Cardiac muscle cell (in vitro differentiated cells and primary cell): ENCODE measurements at places on chromosomes 5 and 9.

- DNase-seq, result no peak
These were observed 269.4 kb downstream of the CWC27 start for GRCh38 chr5:65037831-65038815.

DNA sequence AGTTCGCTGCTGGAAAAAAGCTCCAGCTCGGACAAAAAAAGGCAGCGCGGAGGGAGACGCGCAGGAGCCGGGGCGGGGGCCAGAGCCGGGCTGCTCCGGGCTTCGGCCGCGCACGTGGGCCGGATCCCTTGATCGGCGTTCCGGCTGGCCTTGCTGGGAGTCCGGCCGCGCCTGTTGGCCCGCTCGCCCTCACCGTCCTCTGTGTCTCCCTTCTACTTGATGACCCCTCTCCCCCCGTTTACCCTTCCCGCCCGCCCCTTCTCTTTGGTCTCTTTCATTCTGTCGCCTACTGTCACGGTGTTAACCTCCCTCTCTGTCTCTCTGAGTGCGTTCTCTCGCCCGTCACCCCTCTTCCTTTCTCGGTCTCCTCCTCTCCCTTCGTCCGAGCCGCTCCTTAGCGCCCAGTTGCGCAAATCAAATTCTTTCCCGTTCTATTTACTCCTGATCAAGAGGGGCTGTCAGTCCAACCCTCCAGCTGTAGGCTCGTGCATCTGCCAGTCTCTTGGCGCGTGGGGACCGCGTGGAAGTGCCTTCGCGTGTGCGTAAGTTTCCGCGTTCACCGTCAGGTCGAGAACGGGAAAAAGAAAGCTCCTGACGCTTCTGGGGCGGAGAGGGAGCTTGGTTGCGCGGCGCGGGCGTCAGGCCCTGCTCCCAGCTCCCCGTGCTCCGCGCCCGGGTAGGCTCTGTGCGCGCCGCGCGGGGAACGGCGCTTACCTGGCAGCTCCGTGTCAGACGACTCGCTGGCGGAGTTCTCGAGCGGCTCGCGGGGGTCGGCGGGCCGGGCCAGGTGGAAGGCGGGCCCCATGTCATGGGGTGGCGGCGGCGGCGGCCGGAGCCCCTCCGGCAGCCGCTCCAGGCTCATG is 798 bp downstream of the PITX1 start:
- no peak for DNase-seq

DNA sequence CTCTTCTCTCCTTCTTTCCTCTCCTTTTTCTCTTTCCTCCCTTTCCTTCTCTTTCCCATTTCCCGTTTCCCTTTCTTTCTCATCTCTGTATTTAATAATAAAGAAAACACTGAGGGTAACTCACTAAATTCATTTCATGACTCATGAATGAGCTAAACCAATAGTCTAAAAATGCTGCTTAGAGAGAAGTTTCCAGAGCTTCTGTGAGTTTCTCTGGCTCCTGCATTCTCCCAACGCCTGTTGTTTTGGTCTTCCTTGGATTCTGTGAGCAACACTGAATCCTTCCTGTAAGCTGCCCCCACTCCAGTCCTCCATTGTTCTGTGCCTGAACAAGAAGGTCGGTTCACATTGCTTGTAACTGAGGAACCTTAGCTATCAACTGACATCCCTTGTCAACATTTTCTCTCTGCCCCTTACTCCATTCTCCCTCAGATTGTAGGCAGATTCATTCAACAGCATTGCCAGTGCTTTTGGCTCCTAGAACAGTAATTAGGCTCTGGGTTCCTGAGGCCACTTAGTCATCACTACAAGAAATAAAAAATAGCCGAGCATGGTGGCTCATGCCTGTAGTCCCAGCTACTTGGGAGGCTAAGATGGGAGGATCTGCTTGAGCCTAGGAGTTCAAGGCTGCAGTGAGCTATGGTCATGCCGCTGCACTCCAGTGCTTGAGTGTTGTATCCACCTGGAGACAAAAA is 237.7 kb upstream of the KLF4 start:
- no peak for DNase-seq

- DNase-seq, result no peak
These were observed 6.2 kb downstream of the ZER1 start for GRCh38 chr9:128765499-128765898.

GRCh38 chr5:39148983-39149534 is 70.3 kb downstream of the FYB1 start:
- no peak for DNase-seq
